ENCODE measurements at places on chromosomes 4 and X. TPM values are rescaled to one million over a fixed set of nuclear protein-coding genes. Genes with fewer than 3 reads are reported as not detected.

Gene NPY2R
- total RNA-seq: not detected

Gene WDR45
- 49.0 TPM for total RNA-seq

Gene CENPI
- 26.2 TPM for total RNA-seq

Gene RHOH
- 127 TPM for total RNA-seq

Gene SCLT1
- 29.0 TPM for total RNA-seq

Gene MYOZ2
- total RNA-seq: not detected

Gene LIMCH1
- total RNA-seq: not detected

Gene FAM184B
- not detected for total RNA-seq

Gene CEP44
- total RNA-seq: 17.0 TPM

Gene SYNPO2
- 0.52 TPM for total RNA-seq

Gene APOO
- total RNA-seq: 21.0 TPM

Gene SCRG1
- not detected for total RNA-seq

Gene CTAG2
- total RNA-seq: not detected
